Stimulated activated CD4-positive, alpha-beta T cell treated with anti-CD3 and anti-CD28 coated beads, Interleukin-12 subunit alpha, Interleukin-12 subunit beta, amount 100 ng/mL, for 48 hours (primary cell): ENCODE measurements at places on chromosomes 5 and 9.

- no peak for DNase-seq
These were observed 299.4 kb downstream of the ICE1 start for GRCh38 chr5:5721881-5722280.

DNA sequence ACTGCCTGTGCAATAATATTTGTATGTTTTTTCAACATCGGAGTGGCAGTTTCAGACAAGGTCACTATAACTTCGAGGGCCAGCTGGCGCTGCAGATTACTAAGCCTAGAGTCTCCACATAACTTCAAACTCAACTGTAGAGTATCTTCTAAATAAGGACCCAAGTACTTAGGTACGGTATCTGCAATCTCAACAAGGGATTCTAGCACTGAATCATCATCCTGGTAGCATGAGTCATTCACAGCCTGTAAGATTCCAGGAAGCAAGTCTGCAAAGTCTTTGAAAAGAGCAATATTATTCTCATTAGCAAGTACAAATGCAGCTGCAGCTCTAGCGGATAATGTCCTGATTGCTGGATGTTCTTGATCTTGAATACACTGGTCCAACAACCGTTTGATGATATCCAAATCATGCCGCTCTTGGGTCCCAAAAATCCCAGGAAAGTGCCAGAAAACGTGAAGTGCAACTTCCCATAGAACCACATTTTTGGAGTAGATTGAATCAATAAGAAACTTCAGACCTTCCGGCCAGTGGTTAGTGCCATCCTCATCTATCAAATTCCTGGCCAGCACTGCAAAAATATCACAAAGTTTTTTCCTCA is 654 bp downstream of the RANBP6 start:
- DNase-seq, result no peak

DNA sequence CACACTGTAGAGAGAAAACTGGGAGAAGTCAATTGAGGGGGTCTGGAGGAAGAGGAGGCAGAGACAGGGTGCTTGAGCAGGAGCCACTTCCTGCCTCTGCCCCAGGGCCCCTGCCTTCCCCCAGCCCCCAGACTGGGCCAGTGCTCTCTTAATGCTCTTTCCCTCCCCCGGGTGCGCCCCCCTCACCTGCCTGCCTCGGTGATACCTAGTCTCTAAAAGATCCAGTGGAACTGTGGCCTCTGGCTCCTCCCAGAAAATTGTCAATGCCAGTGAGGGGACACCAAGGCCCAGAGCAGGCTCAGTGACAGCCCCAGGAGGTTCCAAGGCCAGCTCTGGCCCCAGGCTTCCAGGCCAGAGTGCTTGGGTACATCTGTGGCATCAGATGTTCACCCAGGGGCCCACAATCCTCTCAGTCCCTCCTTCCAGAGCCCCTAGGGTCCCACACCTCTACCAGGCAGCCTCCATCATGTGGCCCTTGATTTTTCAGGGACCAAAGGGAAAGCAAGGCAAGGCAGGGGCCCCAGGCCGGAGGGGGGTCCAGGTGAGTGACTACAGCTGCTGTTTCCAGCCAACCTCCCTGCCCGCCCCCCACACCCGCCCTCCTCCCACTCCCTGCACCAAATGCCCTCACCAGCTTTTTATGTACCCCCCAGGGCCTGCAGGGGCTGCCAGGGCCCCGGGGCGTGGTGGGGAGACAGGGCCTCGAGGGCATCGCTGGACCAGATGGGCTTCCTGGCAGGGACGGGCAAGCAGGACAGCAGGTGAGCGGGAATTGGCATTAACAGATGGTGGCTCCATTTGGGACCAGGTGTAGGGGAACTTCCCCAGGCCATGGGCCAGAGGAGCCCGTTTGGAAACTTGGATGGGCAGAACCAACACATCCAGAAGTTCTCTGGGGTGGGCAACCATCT is 33.1 kb upstream of the ORM1 start:
- DNase-seq, result no peak

- no peak for DNase-seq
These were observed 24.8 kb downstream of the PLPP1 start for GRCh38 chr5:55509796-55510522.

DNA sequence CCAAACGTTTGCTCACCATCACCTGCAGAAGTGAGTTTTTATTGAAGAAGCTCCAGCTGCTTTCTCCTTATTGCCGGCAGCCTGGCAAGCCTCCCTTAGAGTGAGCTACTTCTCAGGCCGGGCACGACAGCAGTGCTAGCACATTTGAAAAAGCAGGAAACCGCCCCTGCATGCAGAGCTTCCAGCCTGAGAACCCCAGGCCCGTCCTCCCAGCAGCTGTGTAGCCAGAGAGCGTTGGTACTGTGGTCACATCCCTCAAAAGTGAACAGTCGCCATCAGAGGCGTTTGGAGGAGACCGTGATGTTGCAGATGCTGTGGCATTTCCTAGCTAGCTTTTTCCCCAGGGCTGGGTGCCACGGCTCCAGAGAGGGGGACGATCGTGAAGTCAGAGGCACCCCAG is 23.5 kb downstream of the SLC25A25 start:
- DNase-seq, result no peak

DNA sequence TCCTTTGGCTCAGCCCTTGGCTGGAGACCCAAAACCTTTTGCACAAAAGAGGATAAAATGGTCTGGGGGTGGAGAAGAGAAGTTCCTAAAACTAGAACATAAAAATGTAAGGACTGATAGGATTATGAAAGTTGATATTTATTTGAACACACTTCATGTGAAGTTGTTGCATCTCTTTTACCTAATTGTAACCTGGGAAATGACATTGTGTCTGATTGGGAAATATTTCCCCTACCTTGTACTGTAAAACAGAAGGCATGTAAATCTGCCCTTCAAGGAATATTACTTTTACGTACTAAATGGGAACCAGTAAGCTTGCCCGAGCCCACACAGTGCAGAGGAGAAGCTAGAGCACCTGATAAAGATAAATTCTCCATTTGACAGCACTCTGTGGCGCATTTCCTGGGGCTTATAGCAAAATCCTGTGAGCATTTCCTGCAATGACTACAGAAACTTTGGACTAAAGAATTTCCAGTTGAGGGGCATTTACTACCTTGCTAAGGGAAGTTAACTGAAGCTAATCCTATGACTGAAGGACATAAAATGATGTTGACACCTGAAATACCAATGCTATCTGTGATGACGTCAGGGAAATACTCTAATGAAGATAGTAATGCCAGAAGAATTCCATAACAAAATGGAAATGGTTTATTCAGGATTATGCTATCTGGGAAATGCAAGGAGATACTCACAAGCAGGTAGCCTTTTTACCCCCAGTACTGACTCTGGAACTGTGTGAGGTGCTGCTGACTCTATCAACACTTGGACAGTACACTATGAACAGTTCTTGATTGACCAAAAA is 78.3 kb upstream of the LIFR start:
- DNase-seq, result no peak

GRCh38 chr5:157486861-157487260 is 26.8 kb downstream of the NIPAL4 start:
- DNase-seq, result no peak

DNA sequence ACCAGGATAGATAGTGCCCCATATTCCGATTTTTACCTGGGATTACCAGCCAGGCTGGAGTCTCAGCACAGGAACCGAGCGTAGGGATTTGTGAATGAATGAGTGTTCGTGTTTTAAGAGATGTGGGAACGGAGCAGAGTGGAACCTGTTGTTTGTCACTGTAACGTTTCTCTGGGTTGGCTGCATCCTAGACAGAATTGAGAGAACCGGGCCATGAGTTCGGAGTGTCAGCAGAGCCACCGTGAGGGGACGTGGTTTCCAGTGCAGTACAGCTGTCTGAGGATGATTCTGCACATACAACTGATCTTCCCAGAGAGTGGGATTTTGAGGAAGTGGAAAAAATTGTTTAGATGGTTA is 1.2 kb downstream of the PDE8B start:
- DNase-seq, result no peak

DNA sequence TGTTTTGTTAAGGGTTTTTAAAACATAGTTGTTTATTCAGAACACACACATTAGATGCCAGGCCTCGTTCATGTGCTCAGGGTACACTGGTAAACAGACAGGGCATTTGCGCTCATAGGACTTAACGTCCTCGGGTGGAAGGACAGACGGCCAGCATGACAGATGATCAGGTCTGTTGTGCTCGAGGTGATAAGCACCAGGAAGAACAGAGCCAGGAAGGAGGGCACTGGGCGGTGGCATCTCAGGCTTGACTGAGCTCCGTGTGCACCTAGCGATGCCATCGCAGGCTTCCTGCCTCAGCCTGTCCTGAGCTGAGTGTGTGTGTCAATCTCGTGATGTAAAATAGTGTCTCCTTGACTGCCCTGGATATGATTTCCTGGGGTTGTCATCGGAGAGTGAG is 96.5 kb downstream of the EHMT1 start:
- DNase-seq, result no peak

- no peak for DNase-seq
These were observed 124.5 kb upstream of the LRRTM2 start for GRCh38 chr5:138999674-139000073.
